ENCODE measurements at places on chromosomes 7 and 10.

DNA sequence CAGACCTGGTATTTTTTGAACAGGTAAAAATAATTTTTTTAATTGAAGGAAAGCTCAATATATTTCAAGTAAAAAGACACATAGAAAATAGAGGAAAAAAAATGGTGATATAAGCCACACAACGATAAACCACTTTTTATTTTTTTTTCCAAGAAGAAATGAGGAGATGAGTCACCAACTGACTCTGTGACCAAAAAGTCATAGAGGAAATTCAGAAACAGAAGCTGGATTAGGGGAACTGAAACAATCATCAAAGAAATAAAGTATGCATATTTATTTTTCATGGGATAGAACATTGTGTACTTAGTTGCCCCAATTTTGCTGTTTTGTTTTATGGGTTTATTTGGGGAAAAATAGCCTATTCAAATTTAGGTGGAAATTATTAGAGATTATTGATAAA is 176.8 kb upstream of the AGR3 start:
- peak overlapping the region; percentile 10 for H3K27ac ChIP-seq
- H3K27me3 ChIP-seq = no peaks in the 10 kb centered on the region
- peaks cover 5% of the 10 kb centered on the region for H3K36me3 ChIP-seq
- no peak overlapping the region for H3K4me3 ChIP-seq
- H3K4me1 ChIP-seq = peaks cover 27% of the 10 kb centered on the region
- no peak for DNase-seq

DNA sequence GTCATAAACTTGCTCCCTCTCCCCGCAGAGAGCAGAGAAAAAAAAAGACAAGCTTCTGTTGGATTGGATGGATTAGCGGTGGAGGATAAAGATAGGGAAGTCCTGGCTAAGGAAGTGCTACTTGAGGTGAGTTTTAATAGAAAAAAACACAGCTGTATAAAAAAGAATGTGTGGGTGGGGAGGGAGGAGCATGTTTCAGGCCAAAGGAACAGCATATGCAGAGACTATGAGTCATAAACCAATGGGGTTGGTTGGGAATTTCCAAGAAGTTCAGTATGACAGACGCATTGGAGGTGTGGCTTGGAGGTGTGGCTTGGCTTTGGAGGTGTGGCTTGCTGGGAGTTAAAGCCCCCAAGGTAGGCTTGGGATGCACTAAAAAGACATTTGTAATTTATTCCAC is 103.0 kb upstream of the LSM8 start:
- peak; percentile 6 for DNase-seq
- peaks cover 2% of the 10 kb centered on the region for H3K27me3 ChIP-seq
- no peaks in the 10 kb centered on the region for H3K36me3 ChIP-seq
- peaks cover 6% of the 10 kb centered on the region for H3K4me1 ChIP-seq
- no peak overlapping the region for H3K4me3 ChIP-seq
- no peak overlapping the region for H3K27ac ChIP-seq

DNA sequence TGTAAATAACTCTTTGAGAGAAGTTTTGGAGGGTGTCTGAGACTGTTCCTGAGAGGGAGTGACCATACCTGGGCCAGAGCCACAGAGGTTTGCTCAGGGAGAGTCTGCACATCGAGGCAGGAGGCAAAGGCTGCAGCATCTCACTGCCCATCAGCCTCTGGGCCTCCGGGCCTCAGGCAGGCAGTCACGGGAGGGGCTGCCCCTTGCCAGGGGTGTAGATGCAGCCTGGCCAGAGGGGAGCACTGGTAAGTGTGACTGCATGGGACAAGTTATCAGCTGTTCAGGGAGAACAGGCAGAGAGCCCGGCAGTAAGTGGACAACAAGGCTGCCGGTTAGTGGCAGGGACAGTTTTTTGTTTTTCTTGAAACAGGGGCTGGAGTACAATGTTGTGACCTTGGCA is 55.9 kb downstream of the ZNF467 start:
- H3K36me3 ChIP-seq = peaks cover 3% of the 10 kb centered on the region
- no peak for DNase-seq
- H3K4me3 ChIP-seq = no peak overlapping the region
- no peaks in the 10 kb centered on the region for H3K27me3 ChIP-seq

DNA sequence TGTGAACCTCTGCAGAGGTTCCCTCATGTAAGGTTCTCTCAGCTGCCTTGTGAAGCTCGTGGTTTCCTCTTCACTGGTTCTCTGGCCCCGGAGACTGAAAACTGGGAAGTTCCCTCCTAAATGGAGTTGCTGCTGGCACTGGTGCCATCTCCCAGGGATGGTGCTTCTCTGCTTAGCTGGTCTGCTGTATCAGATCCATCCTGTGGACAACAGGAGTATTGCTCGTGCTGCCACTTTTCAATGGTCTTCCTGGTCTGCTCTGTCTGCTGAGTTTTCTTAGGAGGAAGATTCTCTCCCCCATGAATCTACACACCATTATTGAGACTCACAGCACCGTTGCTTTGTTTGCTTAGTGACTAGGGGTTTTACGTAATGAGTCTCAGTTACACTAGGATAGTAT is 247.8 kb downstream of the OTUD1 start:
- H3K36me3 ChIP-seq = no peaks in the 10 kb centered on the region
- no peaks in the 10 kb centered on the region for H3K4me1 ChIP-seq
- H3K4me3 ChIP-seq = no peak overlapping the region

Data from activated CD4-positive, alpha-beta T cell treated with anti-CD3 and anti-CD28 coated beads, Interleukin-2, amount 10 ng/mL, durations not matched to agents 7 days and 5 days (primary cell).